Choroid plexus epithelial cell (primary cell): ENCODE measurements at places on chromosomes 12 and 14.

- no peak for DNase-seq
These were observed 72.8 kb downstream of the ANKS1B start for GRCh38 chr12:99911967-99912366.

DNA sequence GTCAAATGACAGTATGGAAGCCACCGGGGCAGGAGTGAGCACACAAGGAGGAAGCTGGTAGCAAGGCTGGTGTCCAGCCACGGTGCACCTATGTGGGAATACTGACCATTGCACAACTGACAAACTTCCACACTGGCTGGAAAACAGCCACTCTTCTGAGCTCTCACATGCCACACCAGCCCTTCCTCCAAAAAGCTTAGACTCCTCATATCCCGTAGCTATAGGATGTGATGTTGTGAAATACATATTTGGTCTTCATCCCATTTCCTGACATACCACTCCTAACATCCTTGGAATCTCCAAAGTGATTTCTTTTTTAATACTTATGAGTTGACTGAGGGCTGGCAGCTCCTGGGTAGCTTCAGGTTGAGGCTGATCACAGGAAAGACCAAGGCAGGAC, 103.6 kb downstream of the NTF3 start:
- no peak for DNase-seq

GRCh38 chr12:14273913-14274311, 91.6 kb upstream of the ATF7IP start:
- no peak for DNase-seq

DNA sequence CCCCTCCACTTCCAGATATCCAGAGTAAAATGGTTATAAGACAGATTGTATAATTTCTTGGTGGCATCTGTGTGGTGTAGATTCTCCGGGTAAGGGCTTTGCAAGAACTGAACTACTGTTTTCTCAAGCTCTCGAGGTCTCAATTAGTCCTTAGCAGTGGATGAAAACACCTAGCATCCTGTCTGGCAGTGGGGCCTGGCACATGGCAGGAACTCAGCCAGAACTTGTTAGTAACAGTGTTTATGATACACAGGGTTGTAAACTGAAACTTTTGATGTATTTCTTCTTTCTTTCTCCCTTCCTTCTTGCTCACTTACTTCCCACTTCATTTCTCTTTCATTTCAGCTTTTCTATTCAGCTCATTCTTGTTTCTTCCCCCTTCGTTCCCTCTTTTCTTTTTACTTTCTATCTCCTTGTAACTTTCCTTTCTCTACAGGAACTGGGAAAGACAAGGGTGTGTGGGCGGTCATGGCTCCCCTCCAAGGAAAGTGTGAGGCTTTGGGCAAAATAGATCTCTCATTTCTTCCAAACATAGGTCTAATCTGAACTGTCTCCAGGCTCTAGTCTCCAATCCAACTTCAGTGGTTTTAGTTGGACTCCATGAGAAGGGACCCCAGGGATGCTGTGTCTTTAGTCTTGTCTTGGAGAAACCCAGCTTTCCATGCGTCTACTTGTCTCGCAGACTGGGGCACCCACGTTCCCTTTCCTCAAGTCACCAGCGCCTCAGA, 159.7 kb downstream of the PAH start:
- DNase-seq, result no peak

GRCh38 chr12:22271023-22271422, 63.5 kb downstream of the ST8SIA1 start:
- peak; percentile 74 for DNase-seq

- DNase-seq, result peak; percentile 33
These were observed 7.8 kb downstream of the CTDSP2 start for GRCh38 chr12:57838594-57839302.

DNA sequence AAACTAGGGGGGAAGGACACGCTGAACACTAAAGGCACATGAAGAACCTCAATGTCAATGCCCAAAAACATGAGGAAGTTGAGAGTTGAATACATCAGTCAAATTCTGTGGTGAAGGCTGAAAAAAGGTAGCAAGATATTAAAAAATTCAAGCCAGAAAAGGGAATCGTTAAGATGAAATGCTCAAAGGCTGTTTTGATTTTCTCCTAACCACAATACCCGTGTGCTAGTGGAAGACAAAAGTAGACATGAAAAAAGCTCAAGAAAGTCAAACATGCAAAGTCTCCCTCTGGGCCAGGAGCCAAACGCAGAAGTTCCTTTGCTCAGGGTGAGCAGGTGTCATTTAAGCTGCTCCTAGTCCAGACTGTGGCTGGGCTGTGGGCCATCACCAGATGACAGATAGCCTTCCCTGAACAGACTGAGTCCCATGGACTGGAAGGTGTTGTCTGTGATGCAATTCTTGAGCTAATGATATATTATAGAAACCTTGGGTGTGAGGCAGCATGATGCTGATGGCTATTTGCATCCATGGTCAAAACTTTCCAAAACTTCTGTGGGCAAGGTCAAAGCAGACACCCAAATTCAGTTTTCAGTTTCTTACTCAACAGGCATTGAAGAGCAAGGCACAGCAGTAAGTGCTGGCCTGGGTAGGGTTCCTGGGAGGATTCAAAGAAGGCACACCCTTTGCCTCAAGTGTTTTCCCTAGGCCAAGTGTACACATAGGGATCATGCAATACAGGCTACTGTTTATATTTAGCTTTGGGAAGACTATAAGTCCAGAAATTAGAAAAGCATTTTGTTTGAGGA, 81.6 kb downstream of the MYRFL start:
- DNase-seq, result no peak
